ENCODE measurements at places on chromosomes 3 and 15.

GRCh38 chr3:107325446-107325845 lies 51.8 kb upstream of the CCDC54 start:
- DNase-seq: no peak

DNA sequence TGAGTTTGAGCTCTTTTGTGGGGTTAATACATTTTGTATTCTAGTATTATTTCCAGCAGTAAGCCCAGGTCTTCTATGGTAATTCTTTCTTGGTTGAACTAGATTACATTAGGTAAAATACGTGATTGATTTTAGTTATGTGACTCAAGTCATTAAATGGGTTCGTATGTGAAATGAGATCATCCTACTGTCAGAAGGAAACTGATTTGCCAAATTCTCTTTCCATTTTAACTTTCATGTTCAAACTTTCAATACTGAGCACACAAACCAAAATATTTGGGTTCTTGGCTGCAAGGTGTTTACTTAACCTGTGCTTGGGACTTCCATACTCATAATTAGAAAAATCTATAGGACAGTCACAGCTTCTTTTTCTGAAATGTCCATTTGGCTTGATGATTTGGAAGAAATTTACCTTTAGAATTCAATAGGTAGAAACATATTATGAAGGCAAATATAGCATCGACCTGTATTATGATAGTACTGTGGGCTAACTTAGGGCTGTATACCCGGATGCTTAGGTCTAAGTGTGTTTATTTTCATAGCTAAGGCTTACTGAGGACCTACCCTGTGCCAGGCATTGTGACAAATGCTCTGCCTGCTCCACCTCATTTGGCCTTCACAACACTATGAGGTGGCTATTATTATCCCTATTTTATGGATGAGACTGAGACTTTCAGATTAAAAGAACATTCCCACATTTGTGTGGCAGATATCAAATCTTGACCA lies 631.8 kb upstream of the GRM7 start:
- no peak for DNase-seq

DNA sequence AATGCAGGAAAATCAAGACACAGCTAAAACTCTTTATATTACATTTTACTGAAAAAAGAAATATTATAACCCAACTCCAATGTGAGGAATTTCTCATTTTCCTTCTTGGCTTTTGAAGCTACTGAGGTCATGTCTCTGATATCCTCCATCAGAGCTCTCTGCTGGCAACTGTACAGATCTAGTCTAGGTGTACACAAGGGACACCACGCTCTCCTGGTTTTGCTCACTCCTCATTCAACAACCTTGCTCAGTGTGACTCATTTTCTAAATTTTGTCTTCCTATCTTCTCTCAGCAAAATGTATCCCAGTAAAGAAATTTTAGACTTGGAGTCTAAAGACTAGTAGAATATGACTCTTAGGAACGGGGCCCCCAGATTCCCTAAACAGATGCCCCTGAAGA lies 144.3 kb downstream of the KCNMB2 start:
- DNase-seq: no peak

GRCh38 chr3:170553788-170554757 lies 31.8 kb downstream of the SLC7A14 start:
- DNase-seq: no peak

DNA sequence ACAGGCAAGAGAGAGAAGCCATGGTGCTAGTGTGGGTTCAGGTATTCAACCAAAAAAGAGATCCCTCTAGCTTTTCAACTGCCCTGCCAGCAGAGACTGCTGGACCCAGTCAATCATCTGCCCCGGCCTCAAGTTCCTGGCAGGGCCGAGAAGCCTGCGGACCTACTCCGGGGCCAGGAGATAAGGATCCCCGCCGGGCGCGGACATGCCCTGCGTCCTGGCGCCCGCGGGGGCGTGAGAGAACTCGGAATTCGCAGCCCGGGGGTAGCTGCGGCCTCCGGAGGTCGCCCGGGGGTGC lies 821 bp upstream of the MAGI1 start:
- no peak for DNase-seq

DNA sequence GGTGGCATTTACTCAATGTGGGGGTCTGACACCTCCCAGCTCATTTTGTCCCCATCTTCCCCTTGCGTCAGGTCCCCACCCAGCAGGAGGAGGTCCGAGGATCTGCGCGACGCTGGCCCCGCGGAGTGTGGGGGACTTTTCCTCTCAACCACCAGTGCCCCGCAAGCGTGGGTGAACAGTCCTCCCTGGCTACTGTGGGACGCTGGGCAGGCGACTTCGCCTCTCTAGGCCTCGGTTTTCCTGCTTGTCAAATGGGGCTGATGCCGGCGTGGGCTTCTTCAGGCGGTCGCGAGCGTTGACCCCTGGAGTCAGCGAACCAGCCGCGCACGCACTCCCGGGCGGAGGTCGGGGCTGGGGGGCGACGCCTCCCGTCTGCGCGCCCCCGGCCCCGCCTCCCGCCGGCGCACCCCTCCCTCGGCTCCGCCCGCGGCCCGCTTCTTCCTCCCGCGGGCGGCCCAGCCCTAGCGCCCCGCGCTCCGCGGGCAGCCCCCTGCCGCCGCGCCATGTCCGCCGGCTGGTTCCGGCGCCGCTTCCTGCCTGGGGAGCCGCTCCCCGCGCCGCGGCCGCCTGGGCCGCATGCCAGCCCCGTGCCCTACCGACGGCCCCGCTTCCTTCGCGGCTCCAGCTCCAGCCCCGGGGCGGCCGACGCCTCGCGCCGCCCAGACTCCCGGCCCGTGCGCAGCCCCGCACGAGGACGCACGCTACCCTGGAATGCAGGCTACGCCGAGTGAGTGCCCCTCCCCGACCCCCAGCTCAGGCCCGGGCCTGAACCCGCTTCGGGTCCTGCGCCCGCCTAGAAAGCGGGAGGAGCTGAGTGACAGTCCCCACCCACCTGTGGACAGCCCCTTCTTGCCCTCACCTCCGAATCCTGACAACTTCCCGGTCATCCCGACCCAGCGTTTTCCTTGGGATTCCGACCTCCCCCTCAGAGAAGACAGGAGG lies at the start of gene PPM1M:
Gene PPM1M, plus strand, starts transcription at position 438 of the 942 bp plus-strand sequence. Its CDS starts 66 bp downstream, at position 504.
- DNase-seq: no peak
